ENCODE measurements at places on chromosomes 13 and 19.

DNA sequence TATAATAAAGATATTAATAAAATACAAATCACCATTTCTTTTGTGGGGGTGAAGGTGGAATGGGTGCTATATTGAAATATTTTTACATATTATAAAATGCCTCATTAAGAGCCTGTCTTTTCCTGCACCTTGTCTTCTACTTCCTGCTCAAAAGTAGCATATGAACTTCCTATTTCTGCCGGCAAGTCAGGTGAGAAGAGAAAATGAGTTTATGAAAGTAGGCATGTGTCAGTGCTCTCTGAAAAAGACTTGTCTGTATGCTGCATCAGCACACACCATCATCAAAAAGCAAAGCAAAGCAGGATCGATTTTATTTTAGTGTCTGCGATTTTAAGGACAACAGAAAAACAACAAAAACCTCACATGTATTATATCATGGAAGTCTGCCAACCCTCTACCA lies 114.2 kb downstream of the RAP2A start:
- H3K4me3 ChIP-seq = no peak overlapping the region
- DNase-seq = no peak
- no peaks in the 10 kb centered on the region for H3K36me3 ChIP-seq
- H3K27me3 ChIP-seq = no peaks in the 10 kb centered on the region
- H3K27ac ChIP-seq = no peak overlapping the region

GRCh38 chr13:84118839-84119409 lies 236.7 kb upstream of the SLITRK1 start:
- no peaks in the 10 kb centered on the region for H3K4me1 ChIP-seq
- no peaks in the 10 kb centered on the region for H3K27me3 ChIP-seq
- H3K36me3 ChIP-seq = no peaks in the 10 kb centered on the region
- no peak overlapping the region for H3K4me3 ChIP-seq
- no peak overlapping the region for H3K27ac ChIP-seq

DNA sequence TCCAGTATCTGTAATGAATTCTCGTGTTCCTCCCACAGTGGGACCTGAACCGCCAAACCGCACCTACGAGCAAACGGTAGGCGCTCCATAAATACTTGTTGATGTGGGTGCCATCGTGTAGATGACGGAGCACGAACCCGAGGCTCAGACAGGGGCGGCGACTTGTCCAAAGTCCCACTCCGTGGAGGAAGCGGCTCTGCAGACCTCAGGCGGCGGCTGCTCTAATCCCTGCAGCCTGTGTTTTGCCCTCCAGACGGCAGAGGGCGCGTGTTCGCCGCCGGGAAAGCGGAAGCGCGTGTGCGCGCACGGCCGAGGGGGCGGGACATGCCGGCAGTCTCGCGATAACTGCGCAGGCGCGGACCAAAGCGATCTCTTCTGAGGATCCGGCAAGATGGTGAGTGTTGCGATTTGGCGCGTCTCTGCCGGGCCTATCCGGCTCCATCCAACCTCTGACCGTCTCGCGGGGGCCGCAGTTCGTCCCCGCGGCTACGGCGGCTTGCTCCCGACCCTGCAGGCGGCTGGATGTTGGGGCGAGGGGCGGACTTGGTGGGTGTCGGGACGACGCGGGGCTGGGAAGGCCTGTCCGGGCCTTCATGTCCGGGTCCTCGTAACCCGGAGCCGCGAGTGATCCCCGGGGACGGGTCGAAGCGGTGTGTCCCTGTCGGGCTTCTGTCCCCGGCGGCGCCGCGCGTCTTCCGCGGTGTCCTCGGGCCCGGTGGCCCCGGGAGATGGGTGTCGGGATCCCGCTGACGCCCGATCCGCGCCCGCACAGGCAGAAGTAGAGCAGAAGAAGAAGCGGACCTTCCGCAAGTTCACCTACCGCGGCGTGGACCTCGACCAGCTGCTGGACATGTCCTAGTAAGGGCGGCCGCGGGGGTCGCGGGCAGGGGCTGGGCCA lies at the start of gene RPS15:
Gene RPS15 (plus strand): TSS at position 362 of the 898 bp plus-strand sequence. CDS start 30 bp downstream, at position 392.
- peaks cover 27% of the 10 kb centered on the region for H3K4me1 ChIP-seq
- H3K27ac ChIP-seq = peak within 1 kb of the TSS; percentile 91
- H3K36me3 ChIP-seq = peaks cover 22% of the 10 kb centered on the region
- H3K27me3 ChIP-seq = no peaks in the 10 kb centered on the region

- H3K36me3 ChIP-seq = no peaks in the 10 kb centered on the region
- DNase-seq = no peak
- H3K27ac ChIP-seq = no peak overlapping the region
- H3K27me3 ChIP-seq = no peaks in the 10 kb centered on the region
- H3K4me1 ChIP-seq = no peaks in the 10 kb centered on the region
- H3K4me3 ChIP-seq = no peak overlapping the region
Observed at GRCh38 chr13:111482126-111482525, 161.7 kb downstream of the TEX29 start.

GRCh38 chr13:41660411-41660810 lies 203.1 kb downstream of the RGCC start:
- H3K4me3 ChIP-seq = no peak overlapping the region
- H3K4me1 ChIP-seq = no peaks in the 10 kb centered on the region
- H3K27me3 ChIP-seq = no peaks in the 10 kb centered on the region
- no peaks in the 10 kb centered on the region for H3K36me3 ChIP-seq
- no peak overlapping the region for H3K27ac ChIP-seq
